ENCODE measurements at places on chromosomes 1 and 21. TPM values are rescaled to one million over a fixed set of nuclear protein-coding genes. Genes with fewer than 3 reads are reported as not detected.

The CYP4A11 gene
- not detected for total RNA-seq

The LEPR gene
- 16.2 TPM for total RNA-seq

The ZNF683 gene
- total RNA-seq: not detected

The TCHHL1 gene
- not detected for total RNA-seq

The RPTN gene
- 0.25 TPM for total RNA-seq

DNA sequence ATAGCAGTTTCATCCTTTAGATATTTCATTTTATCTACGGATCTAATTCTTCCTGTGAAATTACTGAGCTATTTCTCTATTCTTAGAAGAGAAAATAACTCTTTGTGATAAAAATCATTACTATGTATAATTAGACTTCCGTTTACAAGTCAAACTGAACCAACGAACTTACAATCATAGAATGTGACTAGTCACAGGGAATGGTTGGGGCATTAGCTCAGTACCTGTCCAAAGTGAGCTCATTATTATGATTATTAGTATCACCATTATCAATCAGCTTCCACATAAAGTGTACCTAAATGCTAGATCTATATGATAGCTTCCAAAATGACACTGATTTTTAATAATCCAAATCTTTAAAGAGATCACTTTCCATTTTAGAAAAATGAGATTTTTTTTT, 12.5 kb downstream of the AMY2B start:
- no peak for DNase-seq

- no peak for DNase-seq
Measured at GRCh38 chr1:89808441-89809117, 12.3 kb upstream of the LRRC8D start.

- DNase-seq: no peak
Measured at GRCh38 chr1:75135573-75136194, 1.5 kb downstream of the LHX8 start.

- no peak for DNase-seq
Measured at GRCh38 chr1:65955071-65955470, 162.4 kb downstream of the PDE4B start.

GRCh38 chr1:56627636-56628039, 17.5 kb upstream of the PRKAA2 start:
- no peak for DNase-seq

DNA sequence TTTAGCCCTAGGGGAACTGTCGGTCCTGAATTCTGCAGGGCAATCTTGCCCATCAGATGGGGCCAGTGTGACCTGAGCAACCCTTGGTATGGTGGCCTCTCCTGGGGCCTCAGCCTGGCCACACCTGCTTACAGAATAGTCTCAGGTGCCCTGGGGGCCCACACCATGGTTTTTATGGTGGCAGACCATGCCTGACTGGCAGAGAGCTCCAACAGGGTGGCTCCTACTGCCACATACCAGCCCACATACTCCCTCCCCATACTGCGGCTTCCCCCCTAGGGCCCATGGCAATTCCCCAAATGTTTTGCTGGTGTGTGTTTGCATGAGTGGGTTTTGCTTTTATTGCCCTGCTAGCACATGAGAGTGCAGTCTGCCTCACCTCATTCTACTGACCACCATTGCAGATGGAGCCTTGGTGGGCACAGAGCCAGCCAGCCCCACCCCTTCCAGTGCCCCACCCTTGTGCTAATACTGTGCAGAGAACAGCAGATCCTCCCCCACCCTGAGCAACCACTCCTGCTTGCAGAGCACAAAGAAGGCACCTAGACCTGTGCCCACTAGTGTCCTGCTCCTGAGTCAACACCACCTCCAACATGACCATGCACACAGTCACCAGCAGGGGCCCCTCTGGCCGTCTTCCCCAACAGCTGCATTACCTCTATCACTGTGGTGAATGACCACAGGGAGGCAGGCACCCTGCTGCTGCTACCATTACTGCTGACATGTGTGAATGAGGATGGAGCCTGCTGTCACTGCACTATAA, 86.8 kb downstream of the GDAP2 start:
- no peak for DNase-seq

DNA sequence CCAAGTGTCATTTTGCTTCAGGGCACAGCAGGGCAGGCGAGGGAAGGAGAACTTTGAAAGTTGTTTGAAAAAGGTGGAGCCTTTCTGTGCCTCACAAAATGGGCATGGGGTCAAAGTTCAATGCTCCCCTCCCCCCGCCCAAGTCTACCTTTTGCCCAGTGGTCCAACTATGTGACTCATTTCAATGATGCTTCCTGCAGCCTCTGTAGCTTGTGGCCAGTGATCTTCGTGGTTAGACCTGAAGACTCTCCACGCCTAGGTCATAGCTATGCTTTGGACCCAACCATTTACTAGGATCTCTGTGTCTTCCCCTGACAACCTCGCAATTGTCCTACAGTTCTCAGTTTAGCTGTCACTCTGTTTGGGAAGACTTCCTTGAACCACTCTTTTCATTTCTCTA, 280.3 kb upstream of the GJB5 start:
- DNase-seq: peak; percentile 6

DNA sequence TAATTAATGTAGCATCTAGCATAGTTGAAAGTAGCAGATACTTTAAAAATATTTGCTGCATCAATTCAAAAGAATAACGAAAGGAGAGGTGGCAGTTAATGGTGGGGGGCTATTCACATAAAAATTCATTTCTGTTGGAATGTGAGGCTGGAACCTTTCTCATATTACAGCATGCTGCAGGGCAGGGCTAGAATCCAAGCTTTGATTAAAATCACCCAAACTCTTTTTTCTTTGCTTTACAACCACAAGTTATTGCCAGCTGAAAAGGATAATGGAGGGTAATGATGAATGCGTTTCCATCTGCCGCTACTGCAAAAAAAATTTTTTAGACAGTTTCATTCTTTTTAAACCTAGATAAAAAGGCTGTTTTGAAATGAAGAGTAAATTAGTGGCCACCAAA, 9.8 kb downstream of the DISP1 start:
- DNase-seq: no peak

DNA sequence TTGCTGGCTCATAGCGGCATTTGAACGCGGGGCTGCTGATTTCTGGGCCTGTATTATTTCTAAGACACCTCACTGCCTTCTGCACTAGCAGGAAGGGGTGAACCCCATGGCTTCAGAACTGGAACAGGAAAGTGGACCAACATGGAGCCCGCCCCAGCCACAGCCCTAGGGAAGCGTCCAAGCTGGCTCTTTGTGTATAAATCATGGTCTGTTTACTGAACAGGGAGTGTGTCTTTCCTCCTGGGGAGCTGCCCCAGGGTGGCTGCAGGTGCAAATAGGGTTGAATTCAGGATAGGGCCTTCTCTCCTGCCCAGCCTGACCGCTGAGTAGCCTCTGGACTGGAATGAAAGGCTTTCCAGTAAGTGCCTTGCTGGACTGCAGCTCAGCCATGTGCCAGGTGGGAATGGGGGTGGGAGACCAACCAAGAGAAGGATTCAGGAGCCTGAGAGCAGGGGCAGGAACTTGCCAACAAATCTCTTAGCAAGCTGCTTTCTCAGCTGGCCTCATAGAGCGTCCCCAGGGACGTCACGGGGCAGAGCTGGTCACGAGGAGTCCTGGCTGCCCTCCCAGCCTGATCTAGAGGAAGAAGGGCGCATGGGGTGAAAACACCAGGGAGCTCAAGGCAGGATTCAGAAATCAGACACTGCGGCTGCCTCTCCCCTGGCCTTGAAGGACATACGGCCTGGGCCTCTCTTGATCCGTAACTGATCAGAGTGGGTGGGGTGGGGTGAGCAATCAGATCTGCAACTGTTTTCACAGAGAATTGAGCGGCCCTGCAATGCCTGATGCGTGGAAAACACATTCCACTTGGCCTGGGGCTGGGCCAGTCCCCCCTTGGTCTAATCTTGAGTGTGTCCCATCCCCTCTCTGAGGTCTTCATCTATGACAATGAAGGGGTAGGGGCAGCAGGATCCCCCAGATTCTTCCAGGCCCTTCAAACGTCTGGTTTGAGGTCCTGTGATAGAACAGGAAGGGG, 56.5 kb upstream of the SELENON start:
- DNase-seq: no peak

DNA sequence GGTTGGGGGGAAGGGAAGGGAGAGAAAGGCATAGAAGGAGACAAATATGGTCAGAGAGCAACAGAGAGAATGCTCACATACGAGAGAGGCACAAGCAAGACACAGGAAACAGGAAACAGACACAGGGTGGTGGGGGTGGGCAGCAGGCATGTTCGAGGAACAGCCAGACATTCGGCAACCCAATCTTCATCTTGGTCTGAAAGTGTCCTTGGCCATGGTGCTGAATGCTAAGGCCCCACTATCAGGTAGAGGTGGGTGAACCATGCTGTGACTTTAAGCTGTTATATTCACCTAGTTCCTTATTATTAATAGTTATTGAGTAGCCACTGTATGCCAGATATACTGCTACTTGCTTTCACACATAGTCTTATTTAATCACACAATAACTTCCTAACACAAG, 109.2 kb downstream of the DDX20 start:
- no peak for DNase-seq

GRCh38 chr1:200862713-200863415, 9.9 kb upstream of the GPR25 start:
- DNase-seq: no peak

DNA sequence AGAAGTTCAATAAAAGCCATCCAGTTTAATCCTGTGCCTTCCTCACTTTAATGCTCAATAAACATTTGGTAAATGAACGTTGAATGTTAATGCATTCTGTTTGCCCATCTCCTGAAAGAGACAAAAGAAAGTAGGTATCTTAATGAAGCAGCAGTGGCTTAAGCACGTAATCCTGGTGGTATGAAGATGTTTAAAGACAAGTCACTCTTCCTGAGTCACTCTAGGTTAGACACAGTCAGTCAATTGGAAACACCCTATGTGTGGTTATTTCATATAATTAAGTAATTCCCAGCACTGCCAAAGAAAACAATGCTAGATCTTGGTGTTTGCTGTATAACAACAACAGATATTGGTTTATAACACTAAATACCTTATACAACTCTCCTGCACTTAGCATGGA, 334.0 kb upstream of the FMN2 start:
- DNase-seq: no peak

DNA sequence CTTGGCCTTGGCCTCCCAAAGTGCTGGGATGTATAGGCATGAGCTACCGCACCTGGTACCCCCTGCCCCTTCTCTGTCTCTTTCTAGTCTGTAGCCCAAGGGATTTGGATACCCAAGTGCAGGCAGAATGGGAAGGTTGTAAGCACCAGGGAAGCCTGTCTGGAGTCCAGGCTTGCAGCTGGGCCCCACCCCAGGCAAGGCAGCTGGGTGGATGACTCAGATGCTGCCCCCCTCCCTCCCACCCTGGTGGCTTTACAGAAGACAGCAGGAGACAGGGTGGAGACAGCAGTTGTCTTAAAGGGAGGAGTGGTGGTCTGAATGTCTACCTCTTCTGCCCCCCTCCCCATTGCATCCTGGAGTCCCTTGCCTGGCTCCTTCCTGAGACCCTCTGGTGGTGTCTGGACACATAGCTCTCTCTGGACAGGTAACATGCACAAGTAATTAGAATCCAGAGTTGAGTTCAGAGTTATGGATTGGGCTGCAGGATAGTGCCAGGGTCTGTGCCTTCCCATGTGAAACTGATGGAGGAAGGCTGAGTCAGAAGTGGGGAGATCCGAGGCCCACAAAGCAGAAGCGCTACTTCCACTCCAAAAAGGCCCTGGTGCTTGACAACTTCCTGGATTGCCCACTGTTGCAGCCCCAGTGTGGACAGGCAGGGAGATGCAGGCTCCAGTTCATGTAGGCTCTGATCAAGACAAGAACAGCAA, 5.1 kb downstream of the LMNA start:
- DNase-seq: no peak

- DNase-seq: no peak
Measured at GRCh38 chr1:218426343-218426657, 81.2 kb downstream of the TGFB2 start.

DNA sequence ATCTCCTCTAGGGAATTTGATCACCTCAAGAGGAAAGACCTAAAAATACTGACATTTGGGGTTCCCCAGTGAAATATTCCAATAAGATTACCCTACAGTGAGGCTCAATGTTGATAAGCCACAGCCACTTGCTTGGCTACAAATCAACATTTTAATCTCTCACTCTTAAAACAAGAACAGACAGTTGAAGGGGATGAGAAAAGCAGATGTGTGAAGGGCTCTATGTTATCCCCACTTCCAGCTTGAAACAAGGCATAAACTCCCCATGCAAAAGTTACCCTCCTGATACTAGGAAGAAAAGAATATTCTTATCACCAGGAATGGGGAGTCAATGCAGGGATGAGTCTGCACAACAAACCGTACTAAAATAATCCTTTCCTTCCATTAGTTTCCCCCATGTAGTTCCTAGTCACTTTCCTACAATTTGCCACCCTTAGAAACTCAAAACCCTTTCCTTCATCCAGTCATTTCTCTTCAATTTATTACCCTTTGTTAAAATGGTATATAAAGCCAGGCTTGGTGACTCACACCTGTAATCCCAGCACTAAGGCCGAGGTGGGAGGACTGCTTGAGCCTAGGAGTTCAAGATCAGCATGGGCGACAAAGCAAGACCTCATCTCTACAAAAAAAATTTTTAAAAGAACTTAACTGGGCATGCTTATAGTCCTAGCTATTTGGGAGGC, 29.5 kb downstream of the LPGAT1 start:
- DNase-seq: no peak

DNA sequence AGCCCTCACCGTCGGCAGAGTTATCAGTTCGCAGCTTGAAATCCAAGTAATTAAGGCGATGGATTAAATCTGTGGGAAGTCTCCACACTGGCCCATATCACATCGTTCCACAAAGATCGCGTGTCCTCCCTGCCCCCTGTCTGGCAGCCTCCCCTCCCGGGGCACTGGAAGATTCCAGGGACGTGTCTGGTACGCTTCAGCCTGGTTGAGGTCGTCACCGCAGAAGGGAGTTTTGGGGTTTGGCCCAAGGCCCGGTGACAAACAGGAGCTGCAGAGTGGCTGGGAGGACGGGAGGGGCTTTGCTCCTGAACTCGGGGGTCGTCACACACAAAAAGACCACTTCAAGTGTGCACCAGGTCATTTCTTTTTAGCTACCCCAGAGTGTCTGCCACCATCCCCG, 51.1 kb downstream of the PRDM16 start:
- no peak for DNase-seq

GRCh38 chr1:233244183-233244582, 51.3 kb downstream of the PCNX2 start:
- DNase-seq: no peak

DNA sequence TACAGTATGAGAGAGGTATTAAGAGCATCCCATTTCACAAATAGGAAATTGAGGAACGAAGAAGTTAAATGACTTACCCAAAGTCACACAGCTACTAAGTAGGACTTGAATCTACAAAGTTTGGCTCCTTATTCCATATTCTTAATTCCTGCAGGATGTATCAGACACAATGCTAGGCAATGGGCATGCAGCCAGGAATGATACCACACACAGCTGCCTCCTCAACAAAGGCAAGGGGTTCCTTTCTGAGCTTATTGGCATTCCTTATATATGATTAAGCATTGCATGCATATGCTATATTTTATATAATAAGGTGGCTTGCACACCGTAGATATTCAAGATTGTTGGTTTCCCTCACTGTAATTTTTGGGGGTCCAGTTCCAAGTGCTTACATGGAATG, 34.2 kb upstream of the JUN start:
- no peak for DNase-seq

Data from vagina (tissue), 2 donors.